Stimulated activated CD4-positive, alpha-beta T cell treated with anti-CD3 and anti-CD28 coated beads, Interleukin-12 subunit alpha, Interleukin-12 subunit beta, amount 100 ng/mL, for 24 hours (primary cell): ENCODE measurements at places on chromosomes 16 and 17.
A peak's percentile ranks its signal among the peaks of the same experiment; 100 is the strongest.

DNA sequence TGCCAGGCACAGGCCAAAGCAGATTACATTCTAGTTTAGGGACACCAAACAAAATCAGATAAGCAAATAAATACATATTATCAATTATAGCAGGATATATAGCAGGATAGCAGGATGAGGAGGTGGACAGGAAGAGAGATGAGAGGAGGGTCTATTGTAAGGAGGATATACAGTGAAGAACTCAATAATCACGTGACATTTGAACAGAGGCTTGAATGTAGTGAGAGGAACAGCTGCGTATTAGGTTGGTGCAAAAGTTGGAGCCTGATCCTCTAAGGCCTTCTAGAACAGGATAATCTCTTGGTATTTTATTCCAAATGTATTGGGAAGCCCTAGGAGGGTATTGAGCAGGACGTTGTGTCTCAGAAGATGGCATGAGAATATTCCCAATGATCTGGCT lies 136.7 kb downstream of the CYLD start:
- no peak for DNase-seq

DNA sequence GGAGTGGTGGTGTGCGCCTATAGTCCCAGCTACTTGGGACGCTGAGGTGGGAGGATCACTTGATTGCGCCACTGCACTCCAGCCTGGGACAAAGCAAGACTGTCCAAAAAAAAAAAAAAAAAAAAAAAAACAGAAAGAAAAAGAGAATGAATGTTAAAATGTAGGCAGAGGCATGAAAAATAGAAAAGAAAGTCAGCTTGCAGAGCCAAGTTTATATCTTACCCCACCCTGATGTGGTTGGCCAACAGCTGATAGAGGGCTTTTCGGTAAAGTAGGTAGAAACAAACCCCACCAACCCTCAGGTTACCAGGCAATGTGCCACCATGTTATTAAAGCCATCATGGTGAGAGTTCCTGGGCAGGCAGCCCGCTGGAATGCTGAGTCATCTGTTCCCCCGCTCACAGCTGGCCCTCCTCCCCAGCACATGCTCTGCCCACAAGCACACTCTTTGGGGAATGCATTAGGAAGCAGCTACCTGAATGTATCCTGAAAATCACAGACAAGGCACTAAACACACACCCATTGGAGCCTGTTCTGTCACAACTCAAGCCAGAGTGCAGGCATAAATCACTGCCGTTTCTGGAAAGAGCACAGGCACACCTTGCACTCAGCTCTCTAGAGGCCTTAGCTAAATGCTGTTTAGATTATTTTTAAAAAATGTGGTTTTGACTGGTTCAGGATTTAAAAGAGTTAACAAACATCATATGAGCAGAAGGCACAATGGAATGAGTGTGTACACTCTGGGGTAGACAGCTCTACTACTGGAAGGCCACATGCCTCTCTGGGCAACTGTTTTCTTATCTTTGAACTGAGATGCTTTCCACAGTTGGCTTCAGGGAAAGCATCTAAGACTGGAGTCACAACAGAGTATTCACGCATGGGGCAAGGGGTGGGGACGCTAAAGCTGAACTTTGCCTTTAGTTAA lies 128.5 kb downstream of the PARN start:
- DNase-seq, result no peak

DNA sequence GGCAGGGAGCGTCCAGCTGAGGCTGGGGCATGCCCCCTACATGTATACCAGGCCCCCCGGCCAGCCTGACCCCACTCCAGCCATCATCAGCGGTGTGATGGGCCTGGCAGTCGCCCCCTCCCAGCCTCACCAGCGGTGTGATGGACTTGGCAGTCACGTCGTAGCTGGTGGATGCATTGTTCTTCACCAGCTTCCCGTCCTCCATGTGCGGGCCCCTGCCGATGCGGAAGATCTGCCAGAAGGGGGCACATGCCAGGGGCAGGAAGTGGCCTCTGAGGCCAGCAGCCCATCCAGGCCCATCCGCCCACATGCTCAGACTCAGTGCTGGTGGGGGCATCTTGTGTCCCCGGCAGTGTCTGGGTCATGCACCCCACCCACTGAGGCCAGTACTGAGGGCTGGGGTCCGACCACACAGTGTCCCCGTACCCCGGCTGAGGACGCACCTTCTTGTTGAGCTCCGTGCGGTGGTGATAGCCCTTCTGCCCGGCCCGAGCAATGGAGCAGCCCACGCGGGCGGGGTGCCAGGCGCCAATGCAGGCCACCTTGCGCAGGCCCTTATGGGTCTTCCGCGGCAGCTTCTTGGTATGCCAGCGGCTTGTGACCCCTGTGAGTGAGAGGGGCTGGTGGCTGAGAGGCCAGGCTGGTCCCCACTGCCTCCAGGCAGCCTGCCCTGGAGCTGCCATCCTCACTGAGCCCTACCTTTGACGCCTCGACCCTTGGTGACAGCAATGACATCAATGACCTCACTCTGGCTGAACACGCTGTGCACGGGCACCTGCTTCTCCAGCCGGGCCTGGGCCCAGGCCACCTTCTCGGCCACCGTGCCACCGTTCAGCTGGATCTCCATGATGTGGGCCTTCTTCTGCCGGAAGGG lies 3.7 kb upstream of the MSRB1 start:
- no peak for DNase-seq

GRCh38 chr16:28549301-28549899 lies 4.3 kb upstream of the SGF29 start:
- no peak for DNase-seq

DNA sequence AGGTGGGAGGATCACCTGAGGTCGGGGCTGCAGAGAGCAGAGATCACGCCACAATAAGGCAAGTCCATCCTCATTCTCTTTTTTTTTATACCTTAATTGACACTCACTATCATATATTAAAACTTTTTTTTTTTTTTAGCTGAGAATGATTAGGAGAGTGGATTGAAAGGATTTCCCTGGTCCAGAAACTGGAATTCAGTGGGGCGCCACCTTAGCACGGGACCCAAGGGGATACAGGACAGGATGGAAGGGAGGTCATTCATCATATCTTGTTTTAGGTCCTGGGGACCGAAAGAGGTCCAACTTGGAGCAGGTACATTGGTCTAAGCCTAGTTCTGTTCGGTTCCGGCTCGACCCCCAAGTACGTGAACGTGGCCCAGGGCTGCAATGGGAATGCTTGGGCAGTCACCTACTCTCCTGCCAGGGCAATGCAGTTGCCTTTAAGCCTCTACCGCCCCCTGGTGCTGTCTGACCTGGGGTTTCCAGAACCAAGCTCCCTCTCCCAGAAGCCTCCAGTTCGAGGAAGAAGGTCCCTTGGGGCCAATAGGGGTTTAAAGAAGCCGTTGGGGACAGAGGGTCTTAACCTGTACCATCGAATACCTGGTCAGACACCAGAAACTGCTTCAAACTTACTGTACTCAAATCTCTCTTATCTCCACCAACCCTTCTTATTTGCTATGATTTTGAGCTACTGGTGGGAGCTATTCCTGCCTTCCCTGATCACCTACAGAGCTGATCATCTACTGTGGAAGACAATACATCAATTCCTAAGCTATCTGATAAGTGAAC lies 19.9 kb upstream of the GPATCH8 start:
- DNase-seq, result peak; percentile 65

DNA sequence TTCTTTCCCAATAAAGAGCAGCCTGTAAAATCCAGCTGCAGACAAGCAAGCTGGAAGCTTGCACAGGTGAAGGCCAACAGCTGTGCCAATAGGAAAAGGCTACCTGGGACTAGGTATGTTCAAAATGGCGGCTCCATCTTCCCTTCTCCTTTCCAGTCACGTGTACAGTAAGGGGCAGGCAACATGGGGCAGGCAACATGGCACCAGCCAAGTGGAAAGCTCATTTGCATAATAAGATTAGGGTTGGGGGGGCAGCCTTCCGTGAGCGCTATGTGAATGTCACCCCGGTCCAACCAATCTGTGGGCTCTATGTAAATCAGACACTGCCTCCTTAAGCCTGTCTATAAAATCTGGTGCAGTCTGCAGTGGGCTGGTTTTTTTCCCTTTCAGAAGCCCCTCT lies 31.3 kb downstream of the TVP23A start:
- no peak for DNase-seq

DNA sequence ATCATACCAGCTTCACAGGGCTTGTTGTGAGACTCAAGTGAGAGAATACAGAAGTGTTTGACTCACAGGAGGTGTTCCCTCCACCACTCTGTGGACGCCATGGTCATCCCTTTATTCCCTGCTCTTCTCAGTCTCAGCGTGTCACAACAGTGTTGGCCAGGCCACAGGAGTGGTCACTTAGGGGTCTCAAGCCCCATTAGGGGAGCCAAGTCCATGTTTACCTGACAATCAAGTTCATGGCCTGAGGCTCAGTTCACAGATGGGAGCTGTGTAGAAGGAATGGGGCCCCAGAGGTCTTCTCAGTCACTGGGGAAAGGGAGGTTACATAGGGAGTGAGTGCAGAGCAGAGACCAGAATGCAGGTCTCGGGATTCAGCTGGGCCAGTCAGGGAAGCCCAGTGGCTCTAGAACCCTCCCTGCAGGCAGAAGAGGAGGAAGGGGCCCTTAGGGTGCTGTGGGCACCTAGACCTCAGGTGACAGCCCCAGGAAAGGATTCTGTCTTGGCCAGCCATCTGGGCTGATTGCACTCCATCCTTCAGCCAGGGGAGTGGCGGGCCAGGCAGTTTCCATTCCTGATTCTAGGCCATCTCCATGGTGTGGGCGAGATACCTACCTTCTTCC lies 9.5 kb upstream of the CENPT start:
- no peak for DNase-seq

GRCh38 chr16:78147911-78148401 lies 48.5 kb downstream of the WWOX start:
- DNase-seq, result no peak

- DNase-seq, result no peak
Observed at GRCh38 chr16:65213866-65214595, 92.2 kb upstream of the CDH11 start.

DNA sequence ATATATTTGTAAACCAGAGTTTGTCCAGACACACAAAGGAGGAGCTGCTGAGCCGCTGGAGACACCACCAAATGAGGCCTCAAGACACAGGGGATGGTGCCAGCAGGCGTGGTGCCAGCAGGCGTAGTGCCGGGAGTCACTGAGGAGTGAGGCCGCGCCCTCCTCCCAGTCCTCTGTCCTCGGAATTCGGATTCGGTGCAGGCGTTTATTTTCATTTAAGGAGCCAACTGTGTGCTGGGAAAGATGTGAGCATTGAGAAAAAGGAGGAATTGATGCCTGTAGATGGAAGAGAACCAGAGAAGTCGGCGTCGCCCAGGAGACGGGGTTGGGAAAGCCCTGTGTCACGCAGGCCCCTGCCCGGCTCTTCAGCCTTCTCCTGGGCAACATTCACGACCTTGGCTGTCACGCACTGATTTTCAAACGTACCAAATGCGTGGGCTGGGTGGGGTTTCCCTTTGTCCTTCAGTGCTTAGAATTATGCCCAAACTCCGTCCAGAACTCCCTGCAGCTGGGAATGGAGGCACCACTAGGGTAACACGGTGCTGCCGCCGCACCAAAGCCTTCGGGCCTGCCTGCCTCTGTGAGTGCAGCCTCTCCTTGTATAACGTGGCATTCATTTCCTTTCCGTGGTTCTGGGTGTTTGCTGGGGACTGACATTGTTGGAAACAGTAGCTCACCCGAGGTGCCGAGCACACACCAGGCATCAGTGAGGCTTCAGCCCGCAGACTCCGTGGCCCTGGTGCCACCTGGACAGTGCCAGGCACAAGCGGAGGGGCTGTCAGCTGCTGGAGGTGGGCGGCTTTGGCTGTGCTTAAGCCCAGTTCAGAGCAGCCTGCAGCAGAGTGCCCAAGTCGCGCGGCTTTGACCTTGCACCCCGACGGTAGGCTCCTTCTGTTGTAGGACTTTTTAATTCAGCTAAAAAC lies 49.0 kb upstream of the CHMP6 start:
- DNase-seq, result no peak

DNA sequence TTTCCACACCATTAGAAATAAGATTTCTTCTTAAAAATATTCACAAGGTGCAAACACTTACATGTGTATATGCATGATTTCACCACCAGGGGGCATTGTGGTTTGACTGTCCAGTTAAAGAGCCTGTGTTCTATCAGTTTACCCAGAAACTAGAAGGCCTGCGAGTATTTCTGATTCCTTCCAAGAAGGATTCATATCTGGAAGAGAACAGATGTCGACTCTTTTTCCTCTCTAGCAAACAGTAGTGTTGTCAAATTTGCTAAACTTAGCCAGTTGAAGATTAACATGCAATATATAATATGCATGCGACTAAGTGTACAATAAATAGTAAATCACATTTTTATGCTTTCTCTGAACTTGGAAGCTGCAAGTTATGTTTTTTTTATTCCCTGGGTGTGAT lies 404.1 kb downstream of the WWOX start:
- no peak for DNase-seq

DNA sequence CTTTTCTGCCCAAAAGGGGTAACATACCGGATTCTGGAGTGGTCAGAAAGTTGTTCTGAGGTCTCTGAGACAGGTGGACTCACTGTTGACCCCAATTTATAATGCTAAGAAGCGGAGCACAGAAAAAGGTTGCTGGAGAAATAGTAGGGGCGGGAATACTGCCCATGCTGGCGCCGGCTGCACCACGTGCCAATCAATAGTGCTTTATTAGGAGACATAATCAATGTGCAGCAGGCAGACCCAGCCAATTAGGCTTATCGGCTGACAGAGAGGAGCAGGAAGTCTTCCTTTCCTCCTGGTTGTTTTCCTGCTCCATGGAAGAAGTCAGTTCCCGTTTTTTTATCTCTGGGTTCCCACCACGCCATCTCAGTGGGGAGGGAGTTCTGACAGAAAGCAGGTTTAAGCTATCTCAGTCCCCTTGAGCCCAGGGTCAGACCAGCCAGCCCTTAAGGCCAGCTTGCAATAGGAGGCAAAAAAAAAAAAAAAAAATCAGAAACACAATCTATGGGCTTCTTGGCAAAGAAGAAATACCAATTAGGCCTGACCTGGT lies 68.2 kb upstream of the IRX6 start:
- no peak for DNase-seq

GRCh38 chr16:57127037-57127763 lies 34.8 kb downstream of the CPNE2 start:
- no peak for DNase-seq

DNA sequence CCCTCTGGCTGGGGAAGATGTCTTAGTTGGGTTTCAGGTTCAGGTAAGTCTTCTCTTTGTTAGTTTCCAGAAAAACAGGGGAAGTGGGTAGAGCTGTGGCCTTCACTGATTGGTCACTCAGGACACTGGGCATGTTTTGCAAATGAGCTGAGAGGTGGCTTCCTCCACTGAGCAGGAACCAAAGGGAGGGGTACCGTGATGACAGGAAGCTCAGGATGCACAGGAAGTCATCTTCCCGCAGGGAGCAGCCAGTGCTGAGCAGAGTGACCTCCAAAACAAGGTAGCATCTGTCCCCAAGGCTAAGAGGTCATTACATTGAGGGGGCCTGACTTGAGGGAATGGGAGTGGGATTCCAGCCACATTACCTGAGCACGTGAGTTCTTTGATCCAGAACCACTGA lies 5.6 kb downstream of the NT5C start:
- DNase-seq, result no peak

DNA sequence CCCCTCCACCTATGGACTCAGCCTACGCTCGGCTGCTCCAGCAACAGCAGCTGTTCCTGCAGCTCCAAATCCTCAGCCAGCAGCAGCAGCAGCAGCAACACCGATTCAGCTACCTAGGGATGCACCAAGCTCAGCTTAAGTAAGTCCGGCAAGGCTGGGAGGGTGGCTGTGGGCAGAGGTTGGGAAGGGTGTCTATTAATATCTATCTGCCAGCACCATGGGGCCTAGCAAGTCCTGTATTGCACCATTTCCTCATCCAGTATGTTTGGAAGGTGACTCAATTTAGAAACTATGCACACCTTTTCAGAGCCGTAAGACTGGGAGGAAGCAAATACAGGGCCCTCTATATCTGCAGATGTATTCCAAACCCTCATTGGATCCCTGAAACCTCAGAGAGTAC lies 45.0 kb upstream of the ARHGAP44 start:
- no peak for DNase-seq

GRCh38 chr17:70906808-70907207 lies 737.5 kb downstream of the KCNJ2 start:
- no peak for DNase-seq
